Neural crest cell (in vitro differentiated cells): ENCODE measurements at places on chromosomes 6 and 20.

GRCh38 chr6:141199074-141199473 lies 933.7 kb upstream of the GJE1 start:
- DNase-seq: no peak

- no peak for DNase-seq
Measured at GRCh38 chr20:5734602-5735001, 15.6 kb upstream of the SHLD1 start.

GRCh38 chr6:33192671-33193602 lies 670 bp upstream of the COL11A2 start:
- peak; percentile 37 for DNase-seq

GRCh38 chr20:58146746-58147140 lies 81.7 kb downstream of the ANKRD60 start:
- DNase-seq: no peak

DNA sequence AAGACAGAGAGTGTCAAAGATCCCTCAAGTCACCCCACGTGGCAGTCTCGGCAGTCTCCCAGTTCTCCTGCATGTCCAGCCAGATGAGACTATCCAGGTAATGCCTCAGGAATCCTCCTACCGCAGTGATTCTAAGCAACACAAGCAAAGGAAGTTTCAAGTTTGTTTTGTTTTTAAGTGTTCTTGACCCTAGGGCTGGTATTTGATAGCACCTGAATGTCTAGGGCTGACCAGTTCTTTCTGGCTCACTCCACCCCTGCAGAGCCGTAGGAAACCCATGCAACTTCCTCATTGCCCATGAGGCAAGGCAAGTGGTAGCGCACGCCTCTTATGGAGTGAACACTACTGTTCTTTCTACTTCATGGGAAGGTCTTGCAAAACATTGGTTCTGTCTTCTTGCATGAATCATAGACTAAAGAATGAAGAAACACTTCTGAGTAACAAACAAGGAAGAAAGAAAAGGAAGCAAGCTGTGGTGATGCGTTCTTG lies 24.8 kb upstream of the FOXQ1 start:
- DNase-seq: no peak

DNA sequence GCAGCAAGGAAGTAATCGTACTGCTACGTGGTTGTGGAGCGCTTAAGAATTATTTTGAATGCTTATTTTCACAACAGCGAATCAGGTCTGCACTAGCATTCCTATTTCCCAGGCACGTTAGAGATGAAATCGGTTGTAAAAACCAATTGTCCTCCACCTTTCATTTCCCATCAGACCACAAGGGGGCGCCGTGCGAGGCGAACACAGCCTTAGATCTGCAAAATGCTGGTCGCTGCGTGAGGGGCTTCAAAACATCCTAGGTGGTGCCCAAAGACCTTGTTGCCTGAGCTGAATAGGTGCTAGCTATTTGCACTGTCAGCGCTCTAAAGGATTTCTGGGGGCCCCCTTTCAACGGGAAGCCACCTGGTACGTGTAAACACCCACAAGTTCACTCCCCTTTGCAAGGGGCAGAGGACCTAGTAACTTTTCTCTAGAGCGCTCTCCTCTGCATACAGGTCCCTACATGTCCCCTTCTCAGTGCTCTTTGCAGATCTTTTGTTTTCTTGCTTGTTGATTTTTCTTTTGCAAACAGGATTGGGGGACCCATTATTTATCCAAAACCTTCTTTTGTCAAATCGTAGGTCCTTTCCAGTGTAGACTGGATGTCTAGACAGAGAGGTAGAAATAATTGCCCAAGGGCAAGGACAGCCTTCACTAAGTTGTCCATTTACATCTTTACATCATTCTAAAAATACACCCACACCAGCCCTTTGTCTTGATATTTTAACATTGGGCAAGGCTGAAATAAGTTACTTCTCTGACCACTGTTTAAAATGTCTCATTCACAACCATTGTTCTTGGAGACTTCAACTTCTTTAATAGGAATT lies 59.8 kb downstream of the NEDD9 start:
- peak; percentile 83 for DNase-seq

GRCh38 chr6:12350644-12351170 lies 60.5 kb downstream of the EDN1 start:
- DNase-seq: no peak

DNA sequence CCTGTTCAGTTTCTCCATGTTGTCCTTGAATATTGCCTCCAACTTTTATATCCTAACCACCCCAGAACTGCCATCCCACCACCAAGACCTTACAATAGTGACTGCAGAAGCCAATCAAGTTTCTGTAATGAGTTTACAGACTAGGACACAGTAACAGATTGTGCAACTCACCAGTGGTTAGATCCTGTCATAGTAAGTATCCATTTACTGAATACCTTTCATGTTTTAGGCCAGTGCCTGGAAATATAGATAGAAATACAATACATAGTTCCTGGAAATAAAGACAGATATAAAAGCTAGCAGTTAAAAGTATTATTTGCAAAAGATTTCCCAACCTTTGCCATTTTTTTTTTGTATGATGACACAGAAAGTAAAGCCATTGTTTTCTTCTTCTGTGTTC lies 471.8 kb upstream of the BTBD3 start:
- no peak for DNase-seq

DNA sequence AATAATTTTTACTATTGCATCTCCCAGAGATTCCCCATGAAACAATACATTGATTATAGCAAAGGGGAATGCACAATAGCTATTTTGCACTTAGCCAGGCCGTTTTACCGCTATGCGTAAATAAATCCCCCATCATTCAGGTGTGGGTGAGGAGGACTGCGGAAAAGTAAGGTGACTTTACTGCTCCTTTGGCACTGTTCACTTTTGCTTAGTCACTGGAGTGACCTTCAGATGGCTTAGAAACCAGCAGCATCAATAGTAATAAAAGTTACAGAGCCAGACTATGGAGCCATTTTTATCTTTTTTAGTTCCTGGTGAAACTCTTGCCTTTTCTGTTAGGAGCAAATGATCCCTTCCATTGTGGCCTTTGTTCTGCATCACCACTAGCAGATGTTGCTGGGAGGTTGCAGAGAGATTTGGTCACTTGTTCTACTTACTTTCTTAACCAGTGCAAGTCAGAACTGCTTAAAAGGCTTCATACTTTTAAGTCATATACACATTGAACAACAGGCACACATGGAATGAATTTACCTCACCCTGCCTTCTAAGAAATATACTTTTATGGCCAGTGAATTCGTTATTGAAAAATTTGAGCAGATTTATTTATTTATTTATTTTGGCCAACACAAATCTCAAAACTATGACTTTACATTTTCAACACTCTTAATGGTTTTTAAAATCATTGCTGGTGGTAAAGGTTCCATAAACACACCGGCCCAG lies 12.1 kb upstream of the BTBD3 start:
- DNase-seq: no peak

DNA sequence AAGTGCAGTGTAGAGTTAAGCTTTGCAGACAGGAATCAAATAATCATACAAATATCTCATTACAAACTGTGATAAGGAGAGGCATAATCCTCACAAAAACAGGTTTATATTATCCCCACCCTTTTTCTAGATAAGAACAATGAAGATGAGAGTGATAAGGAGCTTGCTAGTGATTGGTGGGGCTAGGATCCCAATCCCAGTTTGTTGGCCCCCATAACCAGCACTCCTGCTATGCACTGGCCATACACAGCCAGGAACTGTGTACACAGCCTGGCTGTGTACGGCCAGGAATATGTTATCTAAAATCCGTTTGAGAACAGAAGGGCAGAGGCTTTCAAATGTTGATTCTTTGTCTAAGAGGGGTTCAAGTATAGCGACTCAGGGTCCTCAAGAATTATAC lies 180.6 kb downstream of the EYA2 start:
- DNase-seq: no peak

DNA sequence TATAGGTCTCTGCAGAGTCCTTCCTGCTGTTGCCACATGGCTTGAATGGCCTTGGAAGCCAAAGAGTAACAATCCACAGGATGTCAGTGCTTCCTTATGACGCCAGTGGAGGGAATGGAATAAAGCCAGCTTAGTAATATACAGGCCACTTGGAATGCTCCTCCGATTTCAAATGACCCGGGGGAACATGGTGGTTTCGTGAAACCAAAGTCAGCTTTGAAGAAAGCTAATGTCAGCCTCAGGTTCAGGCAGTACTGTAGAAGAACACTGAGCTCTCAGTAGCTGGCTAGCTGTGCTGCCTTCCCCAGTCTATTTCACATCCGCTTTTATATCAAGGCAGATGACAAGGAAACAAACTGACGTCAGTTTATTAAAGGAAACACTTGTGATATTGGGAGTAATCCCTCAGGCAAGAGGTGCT lies 189.1 kb downstream of the DTNBP1 start:
- no peak for DNase-seq

DNA sequence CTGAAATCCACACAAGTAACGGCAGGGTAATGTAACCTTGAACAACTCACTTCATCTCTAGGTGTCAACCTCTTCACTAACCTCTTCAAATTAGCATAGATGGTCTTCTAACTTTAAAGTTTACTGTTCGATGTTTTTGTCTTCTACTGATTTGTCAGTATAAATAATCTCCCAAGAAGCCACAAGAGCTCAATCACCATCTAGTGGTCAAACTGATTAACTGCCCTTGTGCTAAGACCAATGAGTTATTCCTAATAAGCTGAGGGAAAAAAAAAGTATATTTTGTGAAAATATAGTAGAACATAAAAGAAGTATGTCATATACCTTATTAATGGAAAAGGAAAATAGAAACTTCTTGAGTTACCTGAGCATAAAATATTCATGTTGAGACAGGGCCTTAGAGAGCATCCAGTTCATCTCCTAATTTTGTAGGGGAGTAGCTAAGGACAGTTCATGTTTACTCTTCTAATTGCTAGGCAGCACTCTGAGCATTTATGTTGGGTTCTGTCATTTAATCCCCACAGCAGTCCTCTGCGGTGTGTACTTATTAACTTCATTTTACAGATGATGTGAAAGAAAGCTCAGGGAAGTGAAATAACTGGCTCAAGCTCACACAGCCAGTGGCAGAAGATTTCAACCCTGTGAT lies 317.1 kb downstream of the ESR1 start:
- no peak for DNase-seq

GRCh38 chr6:305371-306206 lies 13.3 kb downstream of the DUSP22 start:
- no peak for DNase-seq

GRCh38 chr6:53335224-53335994 lies 13.3 kb downstream of the ELOVL5 start:
- no peak for DNase-seq

- no peak for DNase-seq
Measured at GRCh38 chr20:2054911-2055310, 46.7 kb upstream of the STK35 start.

- DNase-seq: no peak
Measured at GRCh38 chr20:517221-517620, 26.4 kb downstream of the CSNK2A1 start.

- no peak for DNase-seq
Measured at GRCh38 chr20:21105429-21106170, 558 bp downstream of the LINC00237 start.

GRCh38 chr6:146670161-146670560 lies 71.4 kb downstream of the ADGB start:
- DNase-seq: no peak

DNA sequence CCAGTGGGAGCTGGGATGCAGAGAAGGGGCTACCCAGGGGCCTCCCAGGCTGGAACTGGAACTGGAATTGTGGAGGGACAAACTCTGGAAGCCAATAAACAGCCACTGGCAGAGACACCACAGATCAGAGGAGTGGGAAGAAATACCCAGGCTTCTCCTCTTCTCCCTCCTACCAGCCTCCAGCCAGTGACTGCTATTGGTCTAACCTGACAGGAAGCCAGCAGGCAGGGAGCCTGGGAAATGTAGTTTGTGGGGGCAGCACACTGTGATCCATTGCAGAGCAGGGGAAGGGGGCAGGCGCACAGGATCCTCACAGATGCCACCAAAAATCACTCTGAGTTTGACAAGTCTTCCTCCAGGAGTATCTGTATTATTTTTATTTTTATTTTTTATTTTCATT lies 12.1 kb upstream of the MLN start:
- peak; percentile 26 for DNase-seq

DNA sequence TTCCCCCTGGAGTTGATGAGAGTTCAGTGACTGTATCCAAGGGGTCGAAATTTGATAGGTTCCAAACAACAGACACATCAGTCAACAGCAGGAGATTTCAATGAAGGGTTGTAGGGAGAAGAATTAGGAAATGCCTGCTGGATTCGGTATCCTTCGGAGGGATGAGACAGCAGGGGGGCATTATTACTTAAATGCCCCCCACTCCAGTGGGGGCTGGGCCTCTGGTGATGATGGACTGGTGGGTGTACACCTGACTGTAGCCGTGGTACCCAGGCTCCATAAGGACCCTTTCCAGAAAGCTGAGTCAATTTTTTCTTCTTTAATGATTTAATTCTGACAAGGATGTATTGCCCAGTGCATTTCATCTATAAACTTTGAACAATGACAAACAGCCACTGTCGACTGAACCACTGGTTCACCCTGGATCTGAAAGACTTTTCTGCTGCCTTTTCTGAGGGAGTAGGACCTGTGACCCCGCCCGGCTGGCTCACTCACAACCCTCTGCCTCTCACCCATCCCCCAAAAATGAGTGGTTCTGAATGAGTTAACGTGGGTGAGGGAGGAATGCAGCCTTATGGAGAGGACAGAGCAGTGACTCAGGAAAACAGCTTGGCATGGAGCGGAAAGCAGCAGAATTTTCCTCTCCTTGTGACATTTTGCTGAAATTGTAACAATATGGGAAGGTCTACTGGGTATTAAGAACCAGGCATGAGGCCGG lies 41.0 kb downstream of the ZMYND8 start:
- no peak for DNase-seq

DNA sequence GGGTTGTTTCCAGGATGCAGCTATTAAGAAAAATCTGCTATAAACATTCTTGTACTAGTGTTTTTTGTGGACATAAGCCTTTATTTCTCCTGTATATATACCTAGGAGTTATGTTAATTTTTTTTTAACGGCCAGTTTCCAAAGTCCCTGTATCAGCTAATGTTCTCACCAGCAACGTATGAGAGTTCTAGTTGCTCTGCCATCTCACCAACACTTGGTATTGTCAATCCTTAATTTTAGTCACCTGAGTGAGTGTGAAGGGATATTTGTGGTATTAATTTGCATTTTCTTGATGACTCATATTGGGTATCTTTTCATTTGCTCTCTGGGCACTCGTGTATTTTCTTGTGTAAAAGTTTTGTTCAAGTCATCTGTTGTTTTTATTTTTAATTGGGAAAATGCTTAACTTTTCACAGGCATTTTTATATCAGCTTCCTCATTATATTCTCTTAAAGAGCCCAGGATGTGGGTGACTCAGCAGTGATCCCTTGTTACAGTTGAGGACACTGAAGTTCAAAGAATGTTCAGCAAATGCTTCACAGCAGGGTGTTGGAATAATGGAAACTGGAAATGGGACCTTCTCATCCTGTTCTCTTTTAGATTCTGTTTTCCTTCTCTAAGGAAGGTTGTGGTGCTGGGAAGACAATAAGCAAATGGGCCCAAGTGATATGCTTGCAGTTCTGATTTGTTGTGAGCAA lies 211.7 kb upstream of the PRND start:
- no peak for DNase-seq

- DNase-seq: no peak
Measured at GRCh38 chr6:3312604-3313231, 54.0 kb downstream of the PSMG4 start.

GRCh38 chr20:4069751-4070150 lies 54.4 kb upstream of the RNF24 start:
- no peak for DNase-seq
